ENCODE measurements at places on chromosomes 11 and 22.

DNA sequence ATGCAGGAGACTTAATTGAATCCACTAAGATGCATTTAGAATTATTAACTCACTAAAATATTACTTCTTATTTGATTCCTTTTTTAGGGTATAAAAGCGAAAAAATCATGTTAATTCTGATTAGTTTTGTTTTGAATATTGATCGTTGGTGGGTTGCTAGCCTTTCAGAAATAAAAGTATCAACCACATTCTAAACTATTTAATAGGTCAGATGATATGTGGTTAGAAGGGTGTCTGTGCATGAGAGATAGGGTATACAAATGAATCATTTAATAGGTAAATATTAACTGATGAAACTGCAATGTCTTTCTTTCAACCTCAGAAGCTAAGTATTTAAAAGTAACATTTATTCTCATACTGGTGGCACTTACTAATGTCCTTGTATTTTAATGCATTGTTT, 515.1 kb downstream of the CNTN5 start:
- no peak for DNase-seq

GRCh38 chr11:46332568-46333393, 14.5 kb upstream of the DGKZ start:
- no peak for DNase-seq

DNA sequence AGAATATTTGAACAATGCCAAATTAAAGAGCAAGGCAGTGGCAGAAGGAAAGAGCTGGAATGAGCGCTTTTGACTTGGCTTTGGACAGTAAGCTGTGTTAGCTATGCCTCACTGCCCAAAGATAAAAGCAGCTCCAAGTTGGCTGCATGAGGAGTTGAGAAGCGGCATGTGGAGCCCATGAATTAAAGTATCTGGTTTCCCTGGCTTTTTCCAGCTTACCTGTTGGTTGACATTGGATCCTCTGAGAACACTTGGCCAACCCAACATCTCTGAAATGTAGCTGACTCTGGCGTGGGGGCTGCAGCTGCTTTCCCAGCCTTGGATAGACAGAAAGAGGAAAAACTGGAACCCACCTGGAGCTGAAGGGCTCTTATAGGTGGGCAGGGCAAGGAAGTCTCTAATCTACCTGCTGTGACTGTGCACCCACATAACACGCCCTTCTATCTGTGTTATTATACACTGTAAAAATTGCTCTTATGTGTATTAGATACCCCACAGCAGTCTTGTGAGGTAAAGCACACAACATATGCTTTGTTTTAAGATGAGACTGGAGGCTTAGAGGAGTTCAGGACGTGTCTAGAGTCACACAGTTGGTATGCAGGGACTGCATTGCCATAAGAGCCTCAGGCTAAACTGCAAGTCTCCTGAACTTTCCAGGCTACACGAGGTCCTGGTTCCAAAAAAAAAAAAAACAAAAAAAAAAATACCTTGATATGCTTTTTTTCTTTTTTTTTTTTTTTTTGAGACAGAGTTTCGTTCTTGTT, 5.8 kb downstream of the UBASH3B start:
- DNase-seq, result no peak

DNA sequence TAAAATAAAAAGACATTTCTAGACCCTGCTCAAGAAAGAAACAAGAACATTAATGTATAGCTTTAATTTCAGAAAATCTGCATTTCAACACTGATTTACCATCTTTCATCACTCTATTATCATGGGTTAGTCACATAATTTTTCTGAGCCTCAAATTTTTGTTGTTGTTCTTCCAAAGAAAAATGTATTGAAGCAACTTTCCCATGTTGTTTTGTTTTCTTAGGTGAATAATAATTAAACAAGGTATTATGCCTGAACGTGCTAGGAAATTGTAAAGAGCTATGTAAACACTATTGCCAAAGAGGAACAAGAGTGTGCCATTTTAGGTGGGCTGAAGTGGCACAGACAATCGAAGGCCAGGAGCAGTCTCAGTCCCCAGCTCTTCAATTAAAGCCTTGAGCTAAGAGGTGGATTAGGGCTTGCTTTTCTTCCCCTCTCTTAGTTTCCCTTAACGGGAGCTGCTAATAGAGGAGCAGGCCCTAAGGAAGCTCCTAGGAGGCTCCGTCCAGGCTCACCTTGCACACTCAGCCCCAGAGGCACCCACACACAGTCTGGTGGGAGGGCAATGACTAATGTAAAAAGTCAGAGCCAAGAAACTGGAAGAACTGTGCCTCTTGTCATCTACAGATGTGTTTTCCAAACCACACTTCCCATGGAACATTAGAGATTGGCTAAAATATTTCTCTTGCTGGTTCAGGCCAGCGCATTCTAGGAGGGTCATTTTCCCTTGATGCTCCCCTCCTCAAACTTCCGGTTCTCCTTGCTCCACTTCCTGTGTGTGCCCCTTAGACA, 8.8 kb upstream of the UBASH3B start:
- DNase-seq, result no peak

GRCh38 chr11:44684859-44685281, 41.9 kb upstream of the TSPAN18 start:
- no peak for DNase-seq

DNA sequence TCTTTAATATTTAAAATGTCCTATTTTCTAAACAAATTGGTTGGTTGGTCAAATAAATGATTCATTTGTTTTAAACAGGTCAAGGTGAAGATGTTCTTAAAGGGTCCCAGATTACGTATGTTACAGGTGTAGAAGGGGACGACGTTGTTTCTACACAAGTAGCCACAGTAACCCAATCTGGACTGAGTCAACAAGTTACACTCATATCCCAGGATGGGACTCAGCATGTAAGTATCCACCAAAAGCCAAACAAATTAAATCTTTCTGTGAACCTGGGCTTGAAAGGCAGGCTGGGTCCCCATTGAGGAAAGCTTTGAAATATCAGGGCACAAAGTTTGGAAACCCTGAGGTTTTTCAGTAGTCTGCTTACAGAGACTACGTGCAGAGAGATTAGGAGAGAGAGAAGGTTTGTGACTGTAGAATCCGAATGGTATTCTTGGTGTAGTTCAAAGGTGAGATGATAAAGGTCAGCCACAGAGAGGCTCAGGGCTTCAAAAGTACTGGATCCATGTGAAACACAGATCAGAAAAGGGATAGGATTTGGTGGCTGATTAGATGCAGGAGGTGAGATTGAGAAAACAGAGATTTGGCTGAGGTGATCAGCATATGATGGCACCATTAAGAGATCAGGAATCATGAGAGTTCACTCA, 51.7 kb downstream of the ZNF143 start:
- no peak for DNase-seq

- DNase-seq, result no peak
Measured at GRCh38 chr11:33709466-33709865, 8.8 kb upstream of the C11orf91 start.
